ENCODE measurements at places on chromosomes 1 and 21. TPM values are rescaled to one million over a fixed set of nuclear protein-coding genes. Genes with fewer than 3 reads are reported as not detected.
A peak's percentile ranks its signal among the peaks of the same experiment; 100 is the strongest.

DNA sequence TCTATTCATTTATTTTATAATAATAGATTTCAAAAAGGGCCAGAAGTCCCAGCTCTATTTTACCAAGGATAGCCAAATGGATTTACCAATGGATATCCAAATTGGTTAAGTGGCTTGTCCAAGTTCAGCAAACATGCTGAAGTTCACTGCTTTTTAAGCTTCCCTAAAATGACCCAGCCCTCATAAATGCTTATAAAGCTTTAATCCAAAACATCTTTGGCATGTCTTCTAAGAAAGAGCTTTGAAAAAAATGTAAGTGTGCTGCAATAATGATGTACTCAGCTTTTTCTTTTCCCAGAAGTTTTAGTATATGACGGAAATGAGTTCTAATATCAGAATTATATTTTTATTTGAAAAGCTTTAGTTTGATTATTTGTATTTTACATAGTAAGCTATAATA lies 451.5 kb upstream of the ADAMTS5 start:
- no peak for DNase-seq

DNA sequence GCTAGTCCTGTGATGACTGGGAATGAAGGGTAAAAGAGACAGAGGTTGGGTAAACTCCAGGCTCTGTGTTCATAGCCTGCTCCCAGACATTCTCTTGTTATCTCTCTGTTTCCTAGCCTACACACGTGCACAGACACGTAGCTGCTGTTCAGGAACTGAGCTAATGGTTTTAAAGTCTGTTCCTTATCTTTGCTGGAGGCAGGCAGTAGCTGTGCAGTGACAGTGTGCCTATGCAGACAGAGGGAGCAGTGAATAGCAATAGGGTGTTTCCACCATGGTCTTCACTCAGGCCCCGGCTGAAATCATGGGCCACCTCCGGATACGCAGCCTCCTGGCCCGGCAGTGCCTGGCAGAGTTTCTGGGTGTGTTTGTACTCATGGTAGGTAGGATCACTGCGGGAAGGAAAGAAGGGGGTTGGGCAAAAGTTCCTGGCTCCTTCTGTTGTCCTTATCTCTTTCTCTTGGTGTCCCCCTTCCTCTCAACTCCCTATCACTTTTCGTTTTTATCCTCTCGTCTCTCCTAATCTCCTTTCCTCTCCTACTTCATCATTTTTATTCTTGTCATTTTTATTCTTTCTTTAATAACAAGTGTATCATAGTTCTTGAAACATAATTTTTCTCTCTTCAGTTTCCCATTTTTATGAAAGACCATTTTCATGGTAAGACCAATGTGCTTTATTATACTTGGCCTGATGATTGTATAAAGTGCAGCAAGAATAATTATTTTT lies at the start of gene AQP10:
Gene AQP10, plus strand, starts transcription at position 212 of the 727 bp plus-strand sequence. Its CDS starts 63 bp downstream, at position 275.
- no peak for DNase-seq

DNA sequence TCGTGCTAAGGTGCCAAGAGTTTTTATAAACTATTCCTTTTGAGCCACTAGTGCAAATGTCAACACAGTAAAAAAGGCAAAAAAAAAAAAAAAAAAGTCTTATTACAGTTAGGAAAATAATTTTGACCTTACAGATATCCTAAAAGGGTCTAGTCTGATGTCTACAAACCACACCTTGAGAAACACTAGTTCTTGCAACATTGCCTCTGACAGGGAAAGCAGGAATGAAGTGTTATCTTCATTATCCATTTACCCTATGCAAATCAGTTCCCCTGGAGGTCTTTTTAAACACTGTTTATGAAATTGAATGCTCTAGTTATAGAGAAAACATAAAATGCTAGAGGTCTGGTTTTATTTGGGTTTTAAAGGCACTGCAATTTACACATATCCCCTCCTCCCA lies 115.2 kb upstream of the DMRTA2 start:
- DNase-seq, result no peak

DNA sequence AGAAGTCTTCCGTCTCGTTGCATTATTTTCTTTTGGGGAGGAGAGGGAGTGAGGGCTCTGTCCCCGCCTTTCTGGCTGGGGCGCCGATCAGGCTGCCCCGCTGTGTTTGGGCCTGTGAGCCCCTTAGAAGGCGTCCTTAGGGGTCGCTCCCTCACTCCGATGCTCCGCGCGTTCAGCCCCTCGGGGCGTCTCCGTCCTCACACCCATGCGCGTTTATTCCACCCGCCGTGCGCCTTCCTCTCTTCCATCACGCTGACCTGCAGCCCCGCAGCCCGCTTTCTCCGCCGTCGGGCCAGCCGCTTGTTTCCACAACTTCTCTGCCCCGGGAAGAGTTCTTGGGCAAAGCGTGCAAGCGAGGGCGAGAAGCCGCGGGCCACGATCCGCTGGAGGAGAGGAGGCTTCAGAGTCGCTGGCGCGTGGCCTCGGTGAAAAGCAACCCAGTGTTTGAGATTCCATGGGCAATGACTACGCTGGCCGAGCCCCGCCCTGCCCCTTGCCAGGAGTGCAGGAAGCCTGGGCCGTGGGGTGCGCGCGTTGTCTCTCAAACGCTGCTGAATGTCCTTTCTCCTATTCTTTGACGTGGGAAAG lies 27.7 kb downstream of the TRIM11 start:
- no peak for DNase-seq

The DESI2 gene
- 41.4 TPM for polyA plus RNA-seq

GRCh38 chr1:87733386-87733785 lies 404.7 kb downstream of the LMO4 start:
- no peak for DNase-seq

GRCh38 chr1:109750920-109751319 lies 10.1 kb upstream of the GSTM3 start:
- DNase-seq, result no peak

DNA sequence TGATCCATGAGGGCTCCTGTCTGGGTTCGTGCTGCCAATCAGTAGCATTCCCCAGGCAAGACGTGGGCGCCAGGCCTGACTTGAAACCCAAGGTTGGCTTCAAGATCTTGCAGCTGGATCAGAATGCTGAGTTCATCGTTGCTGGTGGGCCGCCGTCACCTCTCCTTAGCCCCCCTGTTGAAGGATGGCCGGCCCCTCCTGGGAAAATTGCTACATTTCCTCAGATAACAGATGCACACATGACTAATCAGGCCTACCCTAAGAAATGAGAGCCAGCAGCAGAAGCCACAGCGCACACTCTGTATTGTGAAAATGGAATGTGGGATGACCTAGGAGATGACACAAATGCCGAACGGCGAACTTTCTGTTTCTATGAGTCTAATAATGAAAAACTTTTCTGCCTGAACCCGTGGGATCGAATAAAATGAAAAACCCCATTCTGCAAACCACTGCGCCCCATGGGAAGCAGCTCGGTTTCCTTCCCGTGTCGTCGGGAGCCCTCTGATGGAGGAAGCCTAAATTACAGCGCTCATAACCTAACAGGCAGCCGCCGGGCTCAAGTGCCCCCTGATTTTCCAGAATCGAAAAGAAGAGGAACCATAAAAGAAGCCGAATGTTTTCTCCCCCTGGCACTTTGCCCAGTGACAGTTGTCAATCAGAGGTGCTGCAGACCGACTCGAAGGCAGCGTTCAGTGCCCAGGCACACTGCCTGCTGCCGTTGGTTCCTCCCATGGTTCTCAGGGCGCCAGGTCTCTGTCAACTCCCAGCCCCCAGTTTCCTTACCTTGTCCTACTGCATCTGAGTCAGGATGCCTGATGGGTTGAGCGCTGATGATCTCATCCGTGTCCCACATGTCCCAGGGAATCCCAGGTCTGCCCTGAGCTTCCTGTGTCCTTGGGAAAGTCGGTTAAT lies 38.2 kb upstream of the H6PD start:
- DNase-seq, result peak; percentile 72

DNA sequence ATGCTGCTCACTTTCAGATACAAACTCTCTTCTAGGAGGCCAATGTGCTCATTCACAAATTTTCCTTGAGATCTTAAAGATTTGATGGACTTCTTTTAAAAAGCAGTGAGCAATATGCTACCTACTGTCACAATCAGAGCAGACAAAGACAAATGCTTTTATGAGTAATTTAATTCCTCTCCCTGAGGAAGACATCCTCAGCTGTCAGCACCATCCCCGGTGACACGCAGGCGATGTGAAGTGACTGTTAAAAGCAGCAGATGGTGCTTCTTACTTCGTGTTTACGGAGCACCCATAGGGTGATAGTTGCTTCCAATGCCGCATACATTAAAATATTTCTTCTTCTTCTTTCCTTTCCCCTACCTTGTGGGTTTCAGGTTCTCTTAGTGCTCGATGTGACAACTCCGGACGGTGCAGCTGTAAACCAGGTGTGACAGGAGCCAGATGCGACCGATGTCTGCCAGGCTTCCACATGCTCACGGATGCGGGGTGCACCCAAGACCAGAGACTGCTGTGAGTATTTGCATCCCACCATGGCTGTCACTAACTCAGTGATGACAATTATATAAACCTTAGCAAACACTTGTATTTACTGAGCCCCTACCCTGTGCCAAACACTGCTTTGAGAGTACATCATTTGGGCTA lies 29.1 kb downstream of the LAMC2 start:
- DNase-seq, result no peak

The FMO4 gene
- polyA plus RNA-seq, result 3.8 TPM

The CIART gene
- polyA plus RNA-seq, result 2.3 TPM

- DNase-seq, result no peak
Observed at GRCh38 chr1:116006486-116006964, 30.2 kb downstream of the SLC22A15 start.

The ZC3H11A gene
- polyA plus RNA-seq, result 82.4 TPM

The VWA1 gene
- 72.5 TPM for polyA plus RNA-seq

The APOBEC4 gene
- polyA plus RNA-seq, result not detected

DNA sequence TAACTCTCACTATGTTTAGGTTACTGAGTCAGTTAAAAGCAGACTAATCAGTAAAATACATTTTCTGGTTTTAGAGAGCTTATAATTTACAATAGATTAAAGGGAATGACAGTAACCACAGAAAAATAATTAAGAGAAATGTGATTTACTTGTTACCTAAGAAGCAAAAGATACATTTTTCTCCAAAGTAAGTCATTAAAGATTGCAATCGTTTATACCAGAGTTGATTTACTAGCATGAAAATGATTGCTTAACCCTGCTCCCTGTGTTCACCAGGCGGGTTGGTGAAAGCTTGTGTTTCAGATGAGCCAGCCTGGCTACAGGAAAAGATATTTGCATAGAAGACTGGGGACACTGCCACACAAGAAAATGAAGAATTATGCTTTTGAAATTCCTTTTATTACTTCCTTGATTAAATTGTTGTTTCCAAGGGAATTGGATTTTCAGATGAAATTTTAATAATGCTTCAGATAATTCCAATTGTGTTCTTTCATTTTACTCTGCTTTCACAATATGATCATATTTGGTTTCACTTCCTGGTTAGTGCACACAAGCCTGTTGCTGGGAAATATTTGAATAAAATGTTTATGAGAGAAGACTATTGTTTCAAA lies 27.9 kb downstream of the LRRC8B start:
- no peak for DNase-seq

GRCh38 chr1:150321826-150322166 lies 463 bp downstream of the PRPF3 start:
- no peak for DNase-seq

- no peak for DNase-seq
Observed at GRCh38 chr1:8355439-8356255, 37.7 kb downstream of the SLC45A1 start.

DNA sequence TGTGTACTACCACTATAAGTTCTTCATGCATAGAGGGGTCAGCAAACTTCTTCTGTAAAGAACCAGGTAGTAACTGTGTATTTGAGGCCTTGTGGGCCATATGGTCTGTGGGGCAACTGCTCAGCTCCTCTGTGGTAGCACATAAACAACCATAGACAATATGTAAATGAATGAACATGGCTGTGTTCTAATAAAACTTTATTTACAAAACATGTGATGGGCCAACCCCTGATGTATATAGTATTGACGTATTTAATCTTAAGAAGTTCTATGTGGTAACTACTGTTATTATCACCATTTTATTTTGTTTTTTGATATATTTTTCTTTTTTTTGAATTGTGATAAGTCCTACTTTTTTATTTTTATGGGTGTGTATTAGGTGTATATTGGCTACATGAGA lies 15.4 kb downstream of the TRAF5 start:
- no peak for DNase-seq

- DNase-seq, result no peak
Observed at GRCh38 chr1:64536836-64537490, 67.0 kb downstream of the CACHD1 start.

DNA sequence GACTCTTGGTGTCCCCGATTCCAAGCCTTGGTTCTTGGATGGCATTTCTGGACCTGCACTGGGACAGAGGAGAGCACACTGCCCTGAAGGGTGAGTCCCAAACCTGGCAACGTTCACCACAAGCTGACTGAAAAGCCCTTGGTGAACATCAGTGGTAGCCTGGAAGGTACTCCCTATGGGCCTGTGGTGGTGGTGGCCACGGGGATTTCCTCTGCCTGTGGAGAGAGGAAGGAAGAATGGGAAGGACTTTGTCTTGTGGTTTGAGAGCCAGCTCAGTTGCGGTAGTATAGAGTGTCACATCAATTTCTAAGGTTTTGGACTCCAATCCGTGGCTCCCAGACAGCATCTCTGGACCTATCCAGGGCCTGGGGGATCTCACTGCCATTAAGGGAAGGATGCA lies 50.7 kb downstream of the DNAH14 start:
- DNase-seq, result no peak

The RHD gene
- polyA plus RNA-seq, result 0.30 TPM

DNA sequence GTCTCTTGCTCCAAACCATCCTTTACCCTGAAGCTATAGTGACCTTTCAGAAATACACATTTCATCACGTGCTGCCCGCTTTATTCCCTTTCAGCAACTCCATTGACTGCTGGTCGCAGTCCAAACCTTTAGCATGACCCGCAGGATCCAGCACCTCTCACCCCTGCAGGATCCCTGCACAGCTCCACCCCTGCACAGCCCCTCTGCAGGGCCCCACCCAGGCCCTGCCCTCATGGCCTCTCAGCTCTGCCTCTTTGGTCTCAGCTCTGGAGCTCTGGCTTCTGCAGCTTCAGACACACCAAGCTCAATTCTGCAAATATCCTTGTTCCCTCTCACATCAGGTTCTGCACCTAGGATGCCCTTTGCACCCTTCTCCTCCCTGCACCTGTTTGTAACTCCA lies 264.9 kb upstream of the C1orf174 start:
- DNase-seq, result no peak

DNA sequence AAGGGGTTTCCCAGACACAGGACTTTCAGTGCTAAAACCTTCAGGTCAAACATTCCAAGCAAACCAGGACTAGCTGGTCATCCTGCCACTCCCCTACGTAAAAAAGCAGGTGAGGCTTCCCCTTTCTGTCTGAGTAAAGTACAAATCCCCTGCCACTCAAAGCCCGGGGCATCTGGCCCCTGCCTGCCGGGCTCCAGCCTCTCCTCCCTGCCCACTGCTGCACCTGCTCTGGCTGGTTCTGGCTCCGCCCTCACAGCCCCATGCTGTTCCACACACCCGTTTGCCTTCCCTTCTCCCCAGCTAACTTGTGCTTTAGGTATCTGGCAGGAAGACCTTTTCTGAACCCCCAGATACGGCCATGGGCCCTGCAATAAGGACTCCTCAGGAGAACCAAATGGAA lies 23.3 kb upstream of the S100A7 start:
- DNase-seq, result no peak

The SLAMF9 gene
- not detected for polyA plus RNA-seq

GRCh38 chr21:35711661-35712060 lies 348.7 kb downstream of the SETD4 start:
- DNase-seq, result no peak

The F5 gene
- 0.26 TPM for polyA plus RNA-seq

The KIAA1614 gene
- polyA plus RNA-seq, result 16.8 TPM

The AMY1B gene
- not detected for polyA plus RNA-seq

The FAM78B gene
- 1.9 TPM for polyA plus RNA-seq

The PODN gene
- polyA plus RNA-seq, result 8.5 TPM

- DNase-seq, result no peak
Observed at GRCh38 chr1:219761208-219761860, 148.4 kb upstream of the ZC3H11B start.

GRCh38 chr1:19775317-19775716 lies 24.4 kb downstream of the TMCO4 start:
- DNase-seq, result no peak
